ENCODE measurements at places on chromosomes 2 and 18. TPM values are rescaled to one million over a fixed set of nuclear protein-coding genes. Genes with fewer than 3 reads are reported as not detected.

The PKDCC gene
- total RNA-seq = 137 TPM

The DUSP28 gene
- total RNA-seq = 2.0 TPM

GRCh38 chr2:205764270-205764746, 82.0 kb downstream of the NRP2 start:
- DNase-seq = no peak

DNA sequence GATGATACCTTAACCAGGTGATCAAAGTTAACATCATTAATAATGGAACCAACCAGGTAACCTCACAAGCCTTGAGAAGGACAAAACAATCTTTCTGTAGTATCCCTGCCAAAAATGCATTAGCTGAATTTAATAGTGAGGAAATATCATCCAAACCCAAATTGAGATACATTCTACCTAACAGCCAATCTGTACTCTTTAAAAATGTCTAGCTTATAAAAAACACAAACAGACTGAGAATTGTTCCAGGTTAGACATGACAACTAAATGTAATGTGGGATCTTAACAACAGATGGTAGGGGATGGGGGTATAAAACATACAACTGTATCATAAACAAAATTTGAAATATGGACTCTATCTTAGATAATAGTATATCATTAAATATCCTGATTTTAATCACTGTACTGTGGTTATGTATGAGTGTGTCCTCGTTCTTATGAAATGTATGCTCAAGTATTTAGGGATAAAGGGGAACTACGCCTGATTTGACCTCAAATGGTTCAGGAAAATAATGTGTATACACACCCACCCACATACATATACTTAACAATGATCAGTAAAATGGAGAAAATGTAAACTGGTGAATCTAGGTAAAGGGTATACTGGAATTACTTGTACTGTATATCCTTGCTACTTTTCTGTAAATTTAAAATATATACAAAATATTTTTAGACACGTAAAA, 1.7 kb downstream of the FANCL start:
- no peak for DNase-seq

GRCh38 chr2:96878171-96878570, 8.3 kb upstream of the SEMA4C start:
- DNase-seq = no peak
